ENCODE measurements at places on chromosomes 5 and 9.

GRCh38 chr9:114389612-114390368, 2.0 kb upstream of the AKNA start:
- no peak for DNase-seq

DNA sequence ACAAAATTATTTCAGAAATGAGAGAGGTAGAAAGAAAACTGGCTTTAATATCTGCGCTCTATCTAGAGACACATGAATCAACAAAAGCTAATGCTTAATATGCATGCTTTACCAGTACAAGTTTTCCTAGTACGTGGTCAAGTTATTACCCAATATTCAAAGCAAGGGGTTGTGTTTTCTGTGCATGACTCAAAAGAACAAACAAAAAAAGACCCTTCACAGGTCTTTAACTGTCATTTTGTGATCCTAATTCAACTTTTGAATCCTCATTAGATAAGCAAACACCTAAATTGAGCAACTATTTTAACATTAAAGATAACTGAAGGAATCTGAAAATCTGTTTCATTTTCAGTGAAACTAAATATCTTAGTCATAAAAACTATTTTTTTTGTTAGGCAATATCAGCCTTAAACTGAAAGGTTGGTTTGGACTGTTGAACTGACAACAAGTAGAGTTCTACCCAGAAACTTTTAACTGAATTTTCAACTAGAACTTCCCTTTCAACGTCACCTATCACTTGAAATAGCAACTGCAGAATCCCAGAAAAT, 12.5 kb downstream of the ST8SIA4 start:
- DNase-seq: no peak

GRCh38 chr9:91301161-91301560, 60.6 kb downstream of the AUH start:
- DNase-seq: no peak

DNA sequence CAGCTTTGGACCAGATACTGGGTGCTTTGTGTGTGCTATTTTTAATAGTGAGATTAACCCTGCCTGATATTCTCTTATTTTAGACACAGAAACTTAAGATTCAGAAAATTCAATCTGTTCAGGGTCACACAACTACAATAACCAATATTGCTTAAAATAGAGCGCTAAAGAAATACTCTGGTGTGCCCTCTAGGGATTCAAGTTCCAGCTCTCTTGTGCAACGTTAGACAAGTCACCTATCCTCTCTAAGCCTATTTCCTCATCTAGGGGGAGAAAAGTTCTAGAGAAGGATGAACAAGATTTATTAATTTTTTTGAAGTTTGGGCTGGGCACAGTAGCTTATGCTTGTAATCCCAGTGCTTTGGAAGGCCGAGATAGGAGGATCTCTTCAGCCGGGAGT, 2.1 kb upstream of the SCAI start:
- DNase-seq: no peak

GRCh38 chr9:100583014-100583802, 5.3 kb downstream of the CAVIN4 start:
- no peak for DNase-seq

DNA sequence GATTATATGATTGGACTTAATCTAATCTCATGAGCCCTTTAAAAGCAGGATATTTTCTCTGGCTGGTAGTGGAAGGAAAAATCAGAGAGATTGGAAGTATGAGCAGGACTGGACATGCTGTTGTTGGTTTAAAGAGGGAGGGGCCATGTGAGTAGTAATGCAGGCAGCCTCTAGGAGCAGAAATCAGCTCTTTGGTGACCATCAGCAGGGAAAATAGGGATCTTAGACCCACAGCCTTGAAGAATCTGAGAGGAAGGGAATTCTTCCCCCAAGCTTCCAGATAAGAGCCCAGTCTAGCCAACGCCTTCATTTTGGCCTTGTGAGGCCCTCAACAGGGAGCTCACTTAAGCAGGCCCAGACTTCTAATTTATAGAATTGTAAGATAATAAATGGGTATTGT, 9.5 kb downstream of the SH3GL2 start:
- no peak for DNase-seq

DNA sequence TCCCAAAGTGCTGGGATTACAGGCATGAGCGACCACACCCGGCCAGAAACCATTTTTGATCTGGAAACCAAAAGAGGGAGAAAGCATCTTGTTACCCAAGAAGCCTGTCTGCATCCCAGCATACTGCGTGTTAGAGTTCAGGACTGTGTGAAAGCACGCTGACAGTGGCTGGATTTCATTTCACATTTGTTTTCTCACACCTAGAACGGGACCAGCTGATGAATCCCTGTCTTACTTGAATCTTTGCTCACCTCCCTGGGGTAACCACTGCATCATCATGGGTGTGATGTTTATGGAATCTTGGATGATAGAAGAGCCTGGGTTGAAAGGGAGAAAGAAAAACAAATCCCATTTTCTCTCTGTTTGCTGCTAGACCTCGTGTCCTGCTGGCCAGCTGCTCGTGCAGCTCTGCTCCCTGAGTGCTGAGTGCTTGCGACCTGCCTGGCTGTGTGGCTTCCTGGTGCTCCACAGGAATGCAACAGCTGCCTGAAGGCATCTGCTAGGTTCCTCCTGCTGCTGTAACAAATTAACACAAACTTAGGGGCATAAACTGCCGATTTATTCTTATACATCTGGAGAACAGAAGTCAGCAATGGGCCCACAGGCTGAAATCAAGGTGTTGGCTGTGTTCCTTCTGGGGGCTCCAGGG, 378.3 kb upstream of the DAP start:
- DNase-seq: no peak

DNA sequence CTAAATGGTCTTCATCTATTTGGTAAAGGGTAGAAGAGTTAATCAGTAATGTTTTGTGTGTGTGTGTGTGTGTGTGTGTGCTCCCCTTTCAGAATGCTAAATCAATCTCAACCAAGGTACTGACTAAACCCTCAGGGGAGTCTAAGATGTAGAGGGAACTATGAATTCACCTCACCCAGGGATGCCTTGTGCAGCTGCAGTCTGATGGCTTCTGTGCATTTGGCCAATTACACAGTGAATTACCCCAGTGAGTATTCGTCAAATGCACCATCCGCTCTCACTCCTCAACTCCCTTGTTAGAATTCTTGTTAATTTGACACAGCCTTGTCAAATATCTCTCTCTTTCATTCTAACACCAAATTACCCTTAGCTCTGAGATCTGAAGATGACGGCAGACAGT, 234.6 kb downstream of the GABRB2 start:
- no peak for DNase-seq

GRCh38 chr5:37786416-37786815, 53.4 kb downstream of the GDNF start:
- DNase-seq: no peak

- no peak for DNase-seq
These were observed 545.9 kb upstream of the KLF4 start for GRCh38 chr9:108035487-108035886.

DNA sequence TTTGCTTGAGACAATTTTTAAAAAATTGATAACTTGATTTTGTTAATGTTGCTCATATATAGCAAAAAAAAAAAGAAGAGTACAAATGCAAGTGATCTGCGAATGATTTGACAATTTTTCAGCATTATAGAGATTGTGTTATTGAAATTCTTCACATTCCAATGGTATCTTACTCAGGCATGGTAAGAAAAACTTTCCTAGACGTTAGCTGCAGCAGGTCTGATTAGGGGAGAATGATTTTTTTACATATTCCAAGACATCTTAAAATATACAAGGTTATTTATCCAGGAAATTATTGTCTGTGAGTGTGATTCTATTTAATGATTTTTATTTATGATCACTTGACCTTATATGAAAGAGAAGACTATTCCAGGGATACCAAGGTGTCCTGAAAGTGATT, 361.9 kb downstream of the MAT2B start:
- no peak for DNase-seq

DNA sequence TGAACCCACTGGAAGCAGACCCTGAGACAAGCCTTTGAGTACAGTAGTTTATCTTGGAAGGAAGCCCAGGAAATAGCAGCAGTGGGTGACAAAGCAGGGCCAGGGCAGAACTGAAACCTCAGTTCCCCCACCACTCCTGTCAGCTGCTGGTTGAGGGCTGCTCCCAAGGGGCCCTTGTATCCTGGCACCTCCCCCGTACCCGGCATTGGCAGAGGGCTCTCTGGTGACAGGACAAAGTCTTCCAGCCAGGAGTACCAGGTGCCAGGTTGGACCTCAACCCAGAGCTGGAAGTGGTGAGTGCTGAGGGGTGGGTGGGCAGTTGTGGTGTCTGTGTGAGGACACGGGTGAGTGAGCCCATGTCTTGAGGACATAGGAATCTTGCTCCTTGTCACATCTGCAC, 123.3 kb downstream of the PHF2 start:
- no peak for DNase-seq

- no peak for DNase-seq
These were observed 41.3 kb downstream of the ROPN1L start for GRCh38 chr5:10482791-10483530.

- no peak for DNase-seq
These were observed 148.7 kb downstream of the ACTL7B start for GRCh38 chr9:108707120-108707519.

- DNase-seq: no peak
These were observed 43.0 kb downstream of the CYFIP2 start for GRCh38 chr5:157308836-157309465.

Measured in posterior cingulate gyrus (tissue), 11 donors.